ENCODE measurements at places on chromosomes 2 and 18.

DNA sequence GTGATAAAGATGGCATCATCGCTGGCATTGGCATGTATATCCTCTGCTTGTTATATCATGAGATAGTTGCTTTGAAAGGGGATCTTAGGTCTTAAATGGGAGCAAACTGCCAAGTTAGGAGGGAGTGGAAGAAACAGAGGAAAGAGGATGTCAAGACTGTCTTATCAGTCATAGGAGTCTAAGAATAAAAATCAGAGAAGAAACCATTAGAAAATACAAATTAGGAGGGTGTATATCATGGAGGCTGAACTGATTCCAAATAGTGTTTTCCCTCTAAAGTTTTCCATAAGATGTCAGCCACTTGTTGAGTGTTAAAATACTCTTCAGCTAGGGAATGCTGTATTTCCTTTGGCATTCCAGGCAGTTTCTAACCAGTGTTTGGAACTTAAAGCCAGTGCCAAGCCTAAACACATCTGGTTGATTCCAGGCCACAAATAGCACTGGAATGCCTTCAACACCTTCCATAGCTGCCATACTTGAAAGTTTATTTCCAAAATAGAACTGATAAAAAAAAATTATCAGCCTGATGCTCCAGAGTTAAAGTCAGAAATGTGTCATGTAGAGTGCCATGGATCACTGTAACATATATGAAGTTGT is 129.4 kb downstream of the ZEB2 start:
- H3K4me1 ChIP-seq: peaks cover 2% of the 10 kb centered on the region
- H3K27ac ChIP-seq: no peak overlapping the region
- no peak for DNase-seq
- H3K4me3 ChIP-seq: no peak overlapping the region
- H3K27me3 ChIP-seq: no peaks in the 10 kb centered on the region

DNA sequence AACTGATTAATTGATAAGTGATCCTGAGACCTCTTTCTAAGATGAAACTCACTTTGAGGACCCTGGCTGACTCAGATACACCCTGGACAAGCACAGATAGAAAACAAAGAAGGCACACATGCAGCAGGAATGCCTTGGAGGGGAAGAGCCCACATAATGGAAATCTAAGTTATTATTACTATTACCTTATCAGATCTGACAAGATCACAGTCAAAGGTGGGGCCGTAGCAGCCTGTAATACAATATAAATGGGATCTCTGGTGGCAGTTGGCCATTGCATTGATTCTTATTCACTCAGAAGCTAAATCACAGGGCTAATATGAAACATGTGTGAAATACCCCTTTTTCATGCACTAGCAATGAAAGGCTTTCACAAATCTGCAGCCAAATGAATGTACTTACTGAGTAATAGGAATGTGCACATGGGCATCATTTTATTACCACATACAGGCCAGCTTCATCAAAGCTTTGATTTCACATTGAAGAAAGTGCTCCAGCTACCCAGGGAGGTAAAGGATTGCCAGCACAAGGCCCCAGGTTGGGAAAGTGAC is 84.0 kb downstream of the ZBTB7C start:
- no peaks in the 10 kb centered on the region for H3K36me3 ChIP-seq
- H3K27ac ChIP-seq: no peak overlapping the region

- H3K27ac ChIP-seq: no peak overlapping the region
- H3K4me3 ChIP-seq: no peak overlapping the region
- H3K27me3 ChIP-seq: no peaks in the 10 kb centered on the region
- no peaks in the 10 kb centered on the region for H3K4me1 ChIP-seq
- no peaks in the 10 kb centered on the region for H3K36me3 ChIP-seq
- no peak for DNase-seq
Observed at GRCh38 chr2:70703900-70704549, 64.0 kb downstream of the ADD2 start.

GRCh38 chr2:2656115-2657011 is 325.3 kb upstream of the MYT1L start:
- no peaks in the 10 kb centered on the region for H3K4me1 ChIP-seq
- H3K36me3 ChIP-seq: no peaks in the 10 kb centered on the region
- H3K27ac ChIP-seq: no peak overlapping the region
- no peaks in the 10 kb centered on the region for H3K27me3 ChIP-seq

GRCh38 chr2:29753671-29754444 is 167.5 kb downstream of the ALK start:
- no peaks in the 10 kb centered on the region for H3K27me3 ChIP-seq
- peaks cover 8% of the 10 kb centered on the region for H3K4me1 ChIP-seq
- H3K27ac ChIP-seq: no peak overlapping the region
- H3K36me3 ChIP-seq: no peaks in the 10 kb centered on the region

DNA sequence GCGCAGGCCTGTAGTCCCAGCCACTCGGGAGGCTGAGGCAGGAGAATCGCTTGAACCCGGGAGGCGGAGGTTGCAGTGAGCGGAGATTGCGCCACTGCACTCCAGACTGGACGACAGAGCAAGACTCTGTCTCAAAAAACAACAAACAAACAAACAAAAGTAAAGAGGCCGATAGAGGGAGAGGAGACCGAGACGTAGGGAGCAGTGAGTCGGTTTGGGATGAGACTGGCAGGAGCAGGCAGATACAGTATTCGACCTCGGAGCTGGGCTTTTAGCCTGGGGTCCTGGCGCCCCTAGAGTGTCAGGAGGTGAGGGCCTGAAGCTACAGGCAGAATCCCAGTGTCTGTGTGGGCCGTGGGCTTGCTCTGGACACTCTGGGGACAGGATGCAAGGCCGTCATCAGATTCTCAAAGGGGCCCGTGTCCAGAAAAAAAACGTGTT is 51.2 kb downstream of the SLC4A1AP start:
- DNase-seq: no peak
- peak overlapping the region; percentile 54 for H3K27ac ChIP-seq
- H3K4me3 ChIP-seq: peak overlapping the region; percentile 51

DNA sequence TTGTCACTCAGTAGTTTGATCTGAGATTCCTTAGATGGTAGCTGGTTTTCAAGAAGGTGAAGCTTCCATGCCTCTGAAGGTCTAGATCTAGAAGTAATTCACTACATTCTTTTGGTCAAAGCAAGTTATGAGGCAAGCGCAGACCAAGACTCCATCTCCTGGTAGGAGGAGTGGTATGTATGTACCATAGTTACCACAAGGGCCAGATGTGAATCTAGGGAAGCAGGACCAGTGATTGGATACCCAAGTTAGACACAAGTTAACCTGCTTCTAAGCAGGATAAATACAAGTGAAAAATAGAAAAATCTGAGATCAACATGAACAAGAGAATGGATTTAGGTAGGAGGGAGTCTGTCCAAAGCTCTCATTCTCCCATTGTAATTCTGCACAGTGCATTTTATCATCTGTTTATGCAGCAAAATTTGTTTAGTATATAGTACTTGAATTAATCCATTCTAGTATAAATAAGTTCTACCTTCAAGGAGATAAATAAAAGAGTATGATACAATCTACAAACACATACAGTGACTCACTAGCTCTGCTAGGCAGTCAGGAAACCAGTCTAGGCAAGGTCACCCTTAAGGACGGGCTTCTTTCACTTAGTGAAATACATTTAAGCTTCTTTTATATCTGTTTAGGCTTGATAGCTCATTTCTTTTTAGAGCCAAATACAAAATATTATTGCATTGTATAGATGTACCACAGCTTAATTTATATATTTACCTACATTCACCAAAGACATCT is 14.2 kb upstream of the DOCK10 start:
- DNase-seq: peak; percentile 25
- H3K4me1 ChIP-seq: no peaks in the 10 kb centered on the region
- H3K27ac ChIP-seq: no peak overlapping the region
- no peak overlapping the region for H3K4me3 ChIP-seq

GRCh38 chr2:55033076-55033742 is 17.0 kb downstream of the RTN4 start:
- no peaks in the 10 kb centered on the region for H3K36me3 ChIP-seq
- no peaks in the 10 kb centered on the region for H3K27me3 ChIP-seq
- H3K4me1 ChIP-seq: no peaks in the 10 kb centered on the region
- no peak overlapping the region for H3K4me3 ChIP-seq

- DNase-seq: no peak
- H3K36me3 ChIP-seq: no peaks in the 10 kb centered on the region
- H3K4me3 ChIP-seq: no peak overlapping the region
- H3K27ac ChIP-seq: no peak overlapping the region
- H3K4me1 ChIP-seq: peaks cover 5% of the 10 kb centered on the region
- no peaks in the 10 kb centered on the region for H3K27me3 ChIP-seq
Observed at GRCh38 chr2:191015831-191016230, 1.9 kb upstream of the STAT1 start.

GRCh38 chr2:11861044-11861443 is 114.6 kb downstream of the LPIN1 start:
- H3K4me3 ChIP-seq: no peak overlapping the region
- no peaks in the 10 kb centered on the region for H3K27me3 ChIP-seq
- no peaks in the 10 kb centered on the region for H3K36me3 ChIP-seq
- DNase-seq: no peak
- H3K27ac ChIP-seq: no peak overlapping the region
- peaks cover 6% of the 10 kb centered on the region for H3K4me1 ChIP-seq

DNA sequence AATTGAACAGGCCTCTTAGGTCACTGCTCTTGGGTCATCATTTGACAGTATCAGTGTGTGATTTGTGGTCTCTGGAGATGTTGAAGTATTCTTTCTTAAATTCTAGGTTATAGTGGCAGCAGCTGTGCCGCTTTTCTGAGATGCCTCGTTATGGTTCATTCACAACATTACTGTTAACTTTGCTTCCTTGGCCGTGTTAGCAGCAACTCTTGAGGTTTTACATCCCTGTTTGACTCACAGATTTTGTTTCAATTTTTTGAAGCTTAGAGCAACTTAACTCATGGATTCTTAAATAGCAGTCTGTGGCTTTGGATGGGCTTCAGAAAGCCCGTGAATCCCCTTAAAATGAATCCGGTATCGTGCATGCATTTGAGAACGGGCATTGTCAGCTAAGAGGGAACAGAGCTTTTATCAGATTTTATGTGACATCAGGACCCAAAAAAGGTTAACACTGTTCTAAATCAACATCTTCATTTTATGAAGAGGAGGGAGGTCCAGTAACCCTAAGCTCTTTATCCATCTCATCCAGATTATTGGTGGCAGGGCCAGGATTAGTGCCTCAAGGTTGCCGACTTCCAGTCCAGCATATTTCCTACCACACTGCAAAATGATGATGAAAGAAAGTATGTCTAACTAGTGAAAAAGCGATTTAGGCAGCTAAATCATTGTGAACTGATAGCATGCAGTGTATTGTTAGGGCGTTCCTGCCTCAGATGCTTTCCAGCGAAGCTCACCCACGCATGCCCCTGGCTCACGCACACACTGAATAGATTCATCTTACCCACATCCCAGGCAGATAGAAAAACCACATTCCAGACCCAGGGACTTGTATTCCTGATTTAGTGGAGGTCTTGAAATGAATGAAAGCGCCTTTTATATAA is 5.1 kb downstream of the TRIB2 start:
- H3K36me3 ChIP-seq: peaks cover 3% of the 10 kb centered on the region
- H3K4me3 ChIP-seq: peak overlapping the region; percentile 38
- no peaks in the 10 kb centered on the region for H3K27me3 ChIP-seq
- H3K4me1 ChIP-seq: peaks cover 18% of the 10 kb centered on the region
- DNase-seq: peak; percentile 99
- H3K27ac ChIP-seq: peak overlapping the region; percentile 88

GRCh38 chr2:96413323-96413722 is 77.8 kb downstream of the NCAPH start:
- no peaks in the 10 kb centered on the region for H3K4me1 ChIP-seq
- peaks cover 8% of the 10 kb centered on the region for H3K27me3 ChIP-seq
- H3K27ac ChIP-seq: no peak overlapping the region
- H3K4me3 ChIP-seq: peak overlapping the region; percentile 33
- peak; percentile 36 for DNase-seq

DNA sequence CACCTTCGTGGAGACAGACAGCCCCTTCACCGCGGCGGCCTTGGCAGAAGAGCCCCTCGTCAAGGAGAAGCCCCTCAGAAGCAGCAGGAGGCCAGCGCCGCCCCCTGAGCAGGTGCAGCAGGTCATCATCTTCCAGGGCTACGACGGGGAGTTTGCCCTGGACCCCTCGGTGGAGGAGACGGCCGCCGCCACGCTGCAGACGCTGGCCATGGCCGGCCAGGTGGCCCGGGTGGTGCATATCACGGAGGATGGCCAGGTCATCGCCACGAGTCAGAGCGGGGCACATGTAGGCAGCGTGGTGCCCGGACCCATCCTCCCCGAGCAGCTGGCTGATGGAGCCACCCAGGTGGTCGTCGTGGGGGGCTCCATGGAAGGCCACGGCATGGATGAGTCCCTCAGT is 145.7 kb downstream of the PTGR3 start:
- no peaks in the 10 kb centered on the region for H3K27me3 ChIP-seq
- DNase-seq: no peak
- peaks cover 2% of the 10 kb centered on the region for H3K36me3 ChIP-seq
- H3K27ac ChIP-seq: no peak overlapping the region

- no peaks in the 10 kb centered on the region for H3K27me3 ChIP-seq
- DNase-seq: no peak
- H3K36me3 ChIP-seq: no peaks in the 10 kb centered on the region
- H3K4me3 ChIP-seq: no peak overlapping the region
Observed at GRCh38 chr2:165219481-165219880, 15.6 kb upstream of the SCN3A start.

DNA sequence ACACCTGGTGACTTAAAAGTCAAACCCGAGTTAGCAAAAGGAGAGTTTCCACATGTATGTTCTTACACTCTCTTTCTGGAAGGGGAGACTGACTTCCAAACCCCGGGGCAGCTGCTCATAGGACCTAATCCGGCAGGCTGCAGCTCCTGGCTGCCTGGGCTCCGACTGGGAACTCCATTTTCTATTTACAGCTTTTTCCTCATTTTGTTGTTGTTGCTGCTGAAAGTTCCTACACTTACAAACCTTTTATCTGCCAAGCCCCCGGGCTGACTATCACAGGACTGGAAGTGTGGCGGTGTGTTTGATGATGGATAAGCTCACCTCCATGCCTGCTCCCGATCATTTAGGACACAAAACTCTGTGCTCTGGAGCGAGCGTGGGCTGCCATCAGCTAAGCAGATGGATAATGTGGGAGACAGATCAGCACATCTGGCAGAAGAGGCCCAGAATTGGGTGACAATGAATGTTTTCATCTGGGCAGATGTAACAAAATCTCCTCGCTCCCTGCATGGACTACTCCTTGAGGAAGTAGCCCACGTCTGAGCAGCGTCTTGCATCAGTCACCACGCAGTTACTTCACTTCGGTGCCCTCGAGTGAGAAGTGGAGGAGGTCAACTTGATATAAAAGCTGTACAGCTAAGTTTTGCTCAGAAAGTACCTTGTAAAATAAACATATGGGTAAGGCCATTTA is 114.4 kb upstream of the COPS8 start:
- no peak overlapping the region for H3K27ac ChIP-seq
- H3K27me3 ChIP-seq: peaks cover 7% of the 10 kb centered on the region
- peak; percentile 90 for DNase-seq

- DNase-seq: peak; percentile 95
- peaks cover 14% of the 10 kb centered on the region for H3K4me1 ChIP-seq
- H3K4me3 ChIP-seq: no peak overlapping the region
Observed at GRCh38 chr2:97871096-97871780, 124.5 kb downstream of the TMEM131 start.

DNA sequence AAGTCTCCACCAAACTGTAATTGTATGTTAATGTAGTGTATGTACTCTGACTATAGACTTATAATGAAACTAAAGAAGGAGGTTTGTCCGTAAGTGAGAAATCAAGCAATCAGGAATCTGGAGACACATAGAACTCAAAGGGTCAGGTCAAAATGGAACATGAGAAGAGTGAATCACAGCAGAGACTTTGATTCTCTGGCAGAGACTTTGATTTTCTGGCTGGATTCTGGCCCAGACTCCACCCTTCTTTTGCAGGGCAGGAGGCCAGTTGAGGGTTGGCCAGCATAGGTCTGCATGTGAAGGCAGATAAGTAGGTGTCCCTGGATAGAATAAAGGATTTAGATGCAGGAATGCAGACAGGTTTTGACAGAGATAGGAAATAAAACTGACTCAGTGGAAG is 11.0 kb upstream of the NCKAP5 start:
- H3K4me1 ChIP-seq: peaks cover 7% of the 10 kb centered on the region
- H3K27ac ChIP-seq: no peak overlapping the region
- H3K36me3 ChIP-seq: no peaks in the 10 kb centered on the region
